ENCODE measurements at places on chromosomes 4 and X.

DNA sequence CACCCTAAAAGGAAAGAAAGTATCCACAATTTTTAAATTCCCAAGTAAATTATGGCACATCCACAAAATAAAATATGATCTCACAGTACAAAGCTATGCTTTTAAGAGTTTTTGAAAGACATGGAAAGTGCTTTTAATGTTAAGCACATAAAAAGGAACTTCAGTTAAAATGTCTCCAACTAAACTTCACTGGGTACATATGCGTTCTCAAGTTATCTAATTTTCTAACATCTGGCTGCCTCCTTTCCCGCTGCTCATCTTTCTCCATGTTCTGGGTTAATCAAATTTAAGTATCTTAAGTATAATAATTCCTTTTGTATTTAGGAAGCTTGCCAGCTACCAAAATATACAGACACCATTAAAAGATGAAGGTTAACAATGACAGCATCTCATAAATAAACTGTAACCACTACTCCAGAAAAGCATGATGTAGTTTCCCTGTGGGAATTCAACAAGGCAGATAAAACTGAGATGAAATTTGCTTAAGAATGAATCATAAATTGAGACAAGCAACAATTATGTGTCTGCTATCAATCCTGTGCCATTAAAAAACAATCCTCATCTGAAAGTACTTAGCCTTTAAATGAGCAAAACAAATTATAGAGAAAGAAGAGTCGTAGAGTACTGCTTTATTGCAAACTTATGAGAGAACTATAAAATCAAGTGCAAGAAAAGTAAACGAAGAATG lies 25.1 kb downstream of the PRSS12 start:
- no peaks in the 10 kb centered on the region for H3K36me3 ChIP-seq
- no peak overlapping the region for H3K27ac ChIP-seq
- no peak for DNase-seq
- no peaks in the 10 kb centered on the region for H3K27me3 ChIP-seq
- no peak overlapping the region for H3K4me3 ChIP-seq

DNA sequence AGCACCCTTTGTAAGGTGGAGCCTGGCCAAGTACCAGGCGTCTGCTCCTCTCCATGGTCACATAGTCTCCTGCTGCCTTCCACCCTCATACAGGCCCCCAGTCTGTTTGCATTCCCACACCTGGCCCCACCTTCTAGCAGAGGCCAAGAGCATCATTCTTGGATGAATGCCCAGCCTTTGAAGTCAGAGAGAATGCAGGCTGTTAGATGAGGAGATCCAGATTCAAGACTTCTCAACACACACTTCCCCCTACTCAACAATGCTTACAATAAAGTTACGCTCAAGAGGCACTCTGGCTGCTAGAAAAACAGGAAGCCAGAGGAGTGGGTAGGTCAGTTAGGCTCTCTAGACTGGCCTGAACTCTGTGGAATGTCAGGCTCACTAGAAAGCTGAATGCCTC lies 43.3 kb downstream of the SHROOM4 start:
- H3K36me3 ChIP-seq, result no peaks in the 10 kb centered on the region
- H3K27me3 ChIP-seq, result no peaks in the 10 kb centered on the region
- no peak overlapping the region for H3K4me3 ChIP-seq
- H3K27ac ChIP-seq, result no peak overlapping the region
- H3K4me1 ChIP-seq, result no peaks in the 10 kb centered on the region

DNA sequence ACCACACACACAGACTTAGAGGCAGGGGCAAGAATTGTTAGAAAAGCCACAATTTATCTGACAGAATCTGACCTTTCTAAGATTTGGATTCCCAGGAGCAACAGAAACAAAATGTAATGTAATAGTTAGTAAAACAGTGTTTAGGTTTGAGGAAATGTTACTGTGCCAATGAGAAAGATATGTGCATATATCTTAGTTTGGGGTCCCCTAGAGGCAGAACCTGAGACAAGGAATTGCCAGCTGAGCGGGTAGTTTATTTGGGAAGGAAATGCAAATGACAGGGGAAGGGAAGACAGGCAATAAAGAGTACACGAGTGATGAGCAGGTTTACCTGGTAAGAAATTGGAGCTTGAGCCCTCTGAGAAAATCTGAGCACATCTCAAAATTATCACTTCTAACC lies 31.3 kb upstream of the DDX53 start:
- no peaks in the 10 kb centered on the region for H3K36me3 ChIP-seq
- DNase-seq, result no peak
- H3K27ac ChIP-seq, result no peak overlapping the region
- no peak overlapping the region for H3K4me3 ChIP-seq
- H3K4me1 ChIP-seq, result no peaks in the 10 kb centered on the region
- no peaks in the 10 kb centered on the region for H3K27me3 ChIP-seq

DNA sequence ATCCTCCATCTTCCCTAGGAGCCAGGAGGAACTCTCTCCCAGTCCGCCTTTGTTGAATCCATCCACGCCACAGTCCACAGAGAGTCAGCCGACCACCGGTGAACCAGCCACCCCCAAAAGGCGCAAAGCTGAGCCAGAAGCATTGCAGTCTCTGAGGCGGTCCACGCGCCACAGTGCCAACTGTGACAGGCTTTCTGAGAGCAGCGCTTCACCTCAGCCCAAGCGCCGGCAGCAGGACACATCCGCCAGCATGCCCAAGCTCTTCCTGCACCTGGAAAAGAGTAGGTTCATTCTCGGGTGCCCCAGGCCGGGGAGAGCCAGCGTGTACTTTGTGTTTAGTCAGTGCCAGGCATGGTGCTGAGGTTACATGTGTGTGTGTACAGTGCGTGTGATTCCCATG lies 7.4 kb downstream of the MSL3 start:
- H3K27ac ChIP-seq, result no peak overlapping the region
- DNase-seq, result no peak
- H3K4me3 ChIP-seq, result peak overlapping the region; percentile 29
- H3K4me1 ChIP-seq, result peaks cover 55% of the 10 kb centered on the region
- peaks cover 25% of the 10 kb centered on the region for H3K36me3 ChIP-seq
- no peaks in the 10 kb centered on the region for H3K27me3 ChIP-seq

DNA sequence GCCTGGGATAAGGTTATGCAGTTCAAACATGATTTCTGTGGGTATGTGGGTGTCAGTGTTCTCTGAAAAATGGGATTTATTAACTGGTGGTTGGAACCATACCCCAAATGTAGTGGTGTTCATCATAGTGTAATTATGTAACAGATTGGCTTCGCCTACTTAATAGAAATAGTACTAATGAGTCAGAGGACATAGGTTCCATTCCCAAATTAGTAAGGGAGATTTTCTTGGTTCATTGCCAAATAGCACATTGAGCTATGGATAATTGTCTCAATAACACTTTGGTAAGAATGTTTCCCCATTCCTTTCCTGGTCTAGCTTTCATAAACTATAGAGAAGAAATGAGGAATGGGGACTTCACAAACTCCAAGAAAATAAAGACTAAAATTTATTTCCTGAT lies 20.5 kb upstream of the CYBB start:
- peaks cover 33% of the 10 kb centered on the region for H3K4me1 ChIP-seq
- H3K27ac ChIP-seq, result no peak overlapping the region
- no peak for DNase-seq
- no peak overlapping the region for H3K4me3 ChIP-seq
- H3K36me3 ChIP-seq, result no peaks in the 10 kb centered on the region
- H3K27me3 ChIP-seq, result no peaks in the 10 kb centered on the region

GRCh38 chrX:26851981-26852380 lies 611.2 kb downstream of the PPP4R3C start:
- no peak for DNase-seq
- no peaks in the 10 kb centered on the region for H3K4me1 ChIP-seq
- no peaks in the 10 kb centered on the region for H3K27me3 ChIP-seq

DNA sequence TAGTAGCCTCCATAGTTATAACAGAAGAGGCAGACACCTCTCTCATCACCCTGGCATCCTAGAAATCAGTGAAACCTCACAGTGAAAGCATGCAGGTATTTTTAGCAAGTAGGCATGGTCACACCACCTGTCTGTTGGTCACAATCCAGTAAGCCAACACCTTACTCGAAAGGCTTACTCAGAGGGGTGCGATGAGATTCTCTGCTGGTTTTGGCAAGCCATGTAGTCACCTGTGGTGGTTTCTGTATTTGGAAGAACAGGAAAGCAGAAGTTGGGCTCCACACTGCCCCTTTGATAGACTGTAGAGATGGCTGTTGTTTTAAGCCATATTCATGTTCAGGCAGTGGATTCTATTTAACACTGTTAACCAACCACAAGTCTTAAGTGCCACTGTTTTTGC lies 134.7 kb downstream of the DCLK2 start:
- H3K36me3 ChIP-seq, result no peaks in the 10 kb centered on the region
- H3K4me3 ChIP-seq, result no peak overlapping the region
- H3K4me1 ChIP-seq, result no peaks in the 10 kb centered on the region
- DNase-seq, result no peak

- no peaks in the 10 kb centered on the region for H3K36me3 ChIP-seq
- H3K27ac ChIP-seq, result no peak overlapping the region
- no peaks in the 10 kb centered on the region for H3K4me1 ChIP-seq
- H3K4me3 ChIP-seq, result no peak overlapping the region
- DNase-seq, result no peak
- no peaks in the 10 kb centered on the region for H3K27me3 ChIP-seq
These were observed 339.5 kb downstream of the DHX15 start for GRCh38 chr4:24244663-24245490.

- no peak overlapping the region for H3K4me3 ChIP-seq
- no peaks in the 10 kb centered on the region for H3K4me1 ChIP-seq
- no peak overlapping the region for H3K27ac ChIP-seq
- no peak for DNase-seq
- H3K36me3 ChIP-seq, result no peaks in the 10 kb centered on the region
These were observed 22.7 kb downstream of the RGS12 start for GRCh38 chr4:3315566-3315965.

DNA sequence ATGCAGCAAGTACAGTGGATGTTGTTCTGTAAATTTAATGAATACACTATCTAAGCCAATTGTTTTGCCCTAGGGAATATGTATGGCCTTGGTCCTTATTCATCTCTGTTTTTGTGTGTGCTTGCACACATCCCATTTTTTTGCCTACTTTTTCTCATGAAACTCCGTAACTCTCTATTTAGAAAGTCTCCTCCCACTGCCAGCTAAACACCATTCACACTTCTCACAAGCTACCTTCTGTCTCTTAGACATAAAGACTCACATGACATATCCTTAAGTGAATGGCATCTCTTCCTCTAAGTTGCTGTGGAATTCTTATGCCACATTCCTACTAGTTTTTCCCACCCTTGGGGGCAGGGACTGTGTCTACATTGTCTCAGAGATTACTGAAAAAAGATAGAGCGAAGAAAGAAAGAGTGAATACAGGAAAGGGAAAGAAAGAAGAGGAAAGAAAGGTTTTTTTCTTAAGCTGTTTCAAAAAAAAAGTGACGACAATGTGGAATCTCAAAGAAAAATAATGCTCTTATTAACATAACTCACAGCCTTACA lies 117.5 kb downstream of the ATG4A start:
- no peak overlapping the region for H3K4me3 ChIP-seq
- no peaks in the 10 kb centered on the region for H3K36me3 ChIP-seq
- DNase-seq, result no peak
- no peak overlapping the region for H3K27ac ChIP-seq
- H3K27me3 ChIP-seq, result no peaks in the 10 kb centered on the region

- no peak for DNase-seq
- H3K36me3 ChIP-seq, result no peaks in the 10 kb centered on the region
These were observed 411.2 kb downstream of the DTHD1 start for GRCh38 chr4:36692586-36692985.

GRCh38 chr4:135604531-135604930 lies 1402.9 kb upstream of the PABPC4L start:
- H3K27ac ChIP-seq, result no peak overlapping the region
- no peaks in the 10 kb centered on the region for H3K36me3 ChIP-seq
- no peaks in the 10 kb centered on the region for H3K4me1 ChIP-seq
- no peak for DNase-seq

DNA sequence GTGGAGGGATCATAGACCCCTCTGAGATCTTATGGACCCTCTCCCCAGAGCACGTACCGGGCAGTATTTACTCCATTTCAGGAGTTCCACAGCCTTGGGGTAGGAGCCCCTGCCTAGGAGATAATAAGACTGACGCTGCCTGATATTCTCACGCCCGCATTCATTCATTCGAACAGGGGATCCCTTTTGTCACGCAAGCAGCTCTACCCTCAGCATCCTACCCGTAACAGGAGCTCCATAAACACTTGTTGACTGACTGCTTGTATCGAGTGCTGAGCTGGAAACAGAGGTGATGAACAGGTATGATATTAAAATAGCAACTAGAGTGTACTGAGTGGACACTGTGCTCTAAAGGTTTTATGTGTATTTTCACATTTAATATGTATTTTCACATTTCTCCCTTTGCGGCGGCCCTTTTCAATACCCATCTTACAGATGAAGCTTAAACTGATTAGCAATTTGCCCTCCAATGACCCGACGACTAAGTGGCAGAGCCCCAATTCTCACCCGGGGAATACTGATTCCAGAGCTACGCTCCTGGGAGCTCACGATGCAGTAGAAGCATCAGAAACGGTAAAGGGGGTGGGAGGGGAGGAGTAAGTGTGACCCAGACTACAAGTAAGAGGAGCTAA lies 888 bp downstream of the RAB28 start:
- peak overlapping the region; percentile 98 for H3K27ac ChIP-seq
- H3K4me1 ChIP-seq, result peaks cover 20% of the 10 kb centered on the region
- peaks cover 1% of the 10 kb centered on the region for H3K27me3 ChIP-seq
- DNase-seq, result no peak
- H3K4me3 ChIP-seq, result peak overlapping the region; percentile 87
- no peaks in the 10 kb centered on the region for H3K36me3 ChIP-seq

DNA sequence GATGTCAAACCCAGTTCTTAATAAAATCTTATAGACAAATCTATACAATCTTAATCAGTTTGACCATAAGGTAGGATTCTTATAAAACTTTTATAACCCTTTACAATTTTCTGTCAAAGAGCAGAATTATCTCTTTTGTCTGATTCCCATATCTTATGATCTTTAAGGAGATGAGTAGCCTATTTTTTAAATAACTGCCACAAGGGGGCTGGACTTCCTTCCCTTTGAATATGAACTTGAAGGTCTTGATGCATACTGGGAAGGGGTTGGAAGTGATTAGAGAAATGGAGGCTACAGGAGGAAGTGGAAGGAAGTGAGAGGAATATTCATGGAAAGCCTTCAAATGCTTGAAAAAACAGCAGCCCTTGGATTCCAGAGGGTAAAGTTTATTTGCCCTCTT lies 111.1 kb downstream of the APOOL start:
- no peaks in the 10 kb centered on the region for H3K4me1 ChIP-seq
- H3K4me3 ChIP-seq, result no peak overlapping the region
- DNase-seq, result no peak
- H3K36me3 ChIP-seq, result no peaks in the 10 kb centered on the region
- no peak overlapping the region for H3K27ac ChIP-seq

DNA sequence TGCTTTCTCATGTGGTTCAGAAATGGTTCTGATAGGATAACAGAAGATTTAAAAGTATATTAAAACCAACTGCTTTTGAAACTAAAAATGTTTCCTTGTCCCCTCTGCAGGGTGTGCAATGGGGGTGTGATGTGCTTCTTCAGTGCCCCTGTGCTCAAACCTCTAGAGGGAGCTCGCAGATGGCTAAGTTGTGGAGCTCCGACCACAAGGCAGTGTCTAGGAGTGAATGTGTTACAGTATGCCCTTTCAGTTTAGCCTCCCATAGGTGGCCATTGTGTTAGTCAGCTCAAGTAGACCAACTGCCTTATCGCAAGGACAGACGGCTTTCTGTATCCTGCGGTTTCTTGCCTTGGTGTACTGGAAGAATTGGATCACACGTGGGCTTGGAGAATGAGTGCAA lies 130.5 kb downstream of the TENT5D start:
- H3K27me3 ChIP-seq, result no peaks in the 10 kb centered on the region
- DNase-seq, result no peak
- H3K4me1 ChIP-seq, result no peaks in the 10 kb centered on the region
- H3K4me3 ChIP-seq, result no peak overlapping the region
- no peaks in the 10 kb centered on the region for H3K36me3 ChIP-seq

- no peaks in the 10 kb centered on the region for H3K27me3 ChIP-seq
- no peak for DNase-seq
- no peak overlapping the region for H3K4me3 ChIP-seq
- peaks cover 16% of the 10 kb centered on the region for H3K4me1 ChIP-seq
- H3K36me3 ChIP-seq, result no peaks in the 10 kb centered on the region
These were observed 11.9 kb upstream of the ZNF157 start for GRCh38 chrX:47358387-47359065.

All from CD8-positive, alpha-beta memory T cell (primary cell).